ENCODE measurements at places on chromosomes 2 and 18. TPM values are rescaled to one million over a fixed set of nuclear protein-coding genes. Genes with fewer than 3 reads are reported as not detected.

Gene MATN3
- polyA plus RNA-seq = 9.1 TPM

Gene PAX8
- 4.4 TPM for polyA plus RNA-seq

Gene SLC9A4
- polyA plus RNA-seq = not detected

Gene ID2
- polyA plus RNA-seq = 387 TPM

- no peak for DNase-seq
Observed at GRCh38 chr18:22136395-22136794, 33.0 kb upstream of the GATA6 start.

DNA sequence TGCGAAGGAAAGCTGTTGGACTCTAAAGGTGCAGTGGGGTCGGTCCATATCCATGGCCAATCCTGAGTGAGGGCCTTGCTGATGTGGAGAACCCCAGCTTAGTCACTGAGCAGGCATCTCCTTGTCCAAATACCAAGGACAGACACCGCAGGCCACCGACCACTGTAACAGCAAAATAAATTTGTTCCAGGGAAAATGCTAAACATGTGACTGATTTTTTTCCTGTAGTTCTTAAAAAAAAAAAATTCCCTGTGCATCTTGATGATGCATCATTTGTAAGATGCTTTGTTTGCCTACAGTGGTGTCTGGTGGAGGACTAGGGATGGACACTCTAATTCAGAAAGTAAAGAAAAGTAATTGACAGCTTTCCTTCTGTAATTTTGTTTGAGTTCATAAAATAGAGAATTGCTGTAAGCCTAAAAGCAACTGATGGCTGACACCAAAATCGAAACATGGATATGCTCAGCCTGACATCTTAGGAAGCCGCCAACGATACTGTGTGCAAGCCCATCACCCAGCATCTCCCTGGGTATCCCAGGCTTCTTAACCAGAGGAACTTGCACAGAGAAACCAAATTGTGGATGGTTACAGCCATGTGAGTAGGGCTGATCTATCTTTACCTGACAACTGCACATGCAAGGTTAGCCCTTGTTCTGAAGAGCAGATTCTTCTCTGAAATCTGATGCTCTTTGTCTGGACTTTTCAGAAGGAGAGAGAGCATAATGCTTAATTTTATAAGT lies 188.6 kb downstream of the ARL4C start:
- no peak for DNase-seq

GRCh38 chr2:204191574-204191973 lies 255.0 kb downstream of the ICOS start:
- DNase-seq = no peak

- no peak for DNase-seq
Observed at GRCh38 chr18:63368611-63369010, 1.6 kb upstream of the KDSR start.

DNA sequence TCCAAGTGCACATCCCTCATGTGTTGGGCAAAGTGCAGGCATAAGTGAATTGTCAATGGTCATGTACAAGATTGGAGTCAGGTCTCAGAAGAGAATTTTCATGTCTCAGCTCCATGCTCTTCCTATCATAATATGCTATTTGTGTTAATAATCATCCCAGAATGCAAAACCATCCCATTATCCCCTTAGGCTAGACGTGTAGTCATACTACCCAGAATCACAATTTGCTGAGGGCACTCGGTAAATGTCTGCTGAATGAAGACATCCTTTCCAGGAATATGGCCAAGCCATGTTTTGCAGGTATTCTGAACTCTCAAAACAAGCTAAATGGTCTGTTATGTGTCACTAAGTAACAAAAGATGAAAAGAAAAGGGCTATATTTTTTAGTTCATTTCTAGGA lies 263.8 kb downstream of the RAD51AP2 start:
- no peak for DNase-seq

GRCh38 chr2:112156152-112156986 lies 18.2 kb downstream of the FBLN7 start:
- no peak for DNase-seq

GRCh38 chr2:127763776-127764175 lies 47.2 kb downstream of the WDR33 start:
- no peak for DNase-seq

DNA sequence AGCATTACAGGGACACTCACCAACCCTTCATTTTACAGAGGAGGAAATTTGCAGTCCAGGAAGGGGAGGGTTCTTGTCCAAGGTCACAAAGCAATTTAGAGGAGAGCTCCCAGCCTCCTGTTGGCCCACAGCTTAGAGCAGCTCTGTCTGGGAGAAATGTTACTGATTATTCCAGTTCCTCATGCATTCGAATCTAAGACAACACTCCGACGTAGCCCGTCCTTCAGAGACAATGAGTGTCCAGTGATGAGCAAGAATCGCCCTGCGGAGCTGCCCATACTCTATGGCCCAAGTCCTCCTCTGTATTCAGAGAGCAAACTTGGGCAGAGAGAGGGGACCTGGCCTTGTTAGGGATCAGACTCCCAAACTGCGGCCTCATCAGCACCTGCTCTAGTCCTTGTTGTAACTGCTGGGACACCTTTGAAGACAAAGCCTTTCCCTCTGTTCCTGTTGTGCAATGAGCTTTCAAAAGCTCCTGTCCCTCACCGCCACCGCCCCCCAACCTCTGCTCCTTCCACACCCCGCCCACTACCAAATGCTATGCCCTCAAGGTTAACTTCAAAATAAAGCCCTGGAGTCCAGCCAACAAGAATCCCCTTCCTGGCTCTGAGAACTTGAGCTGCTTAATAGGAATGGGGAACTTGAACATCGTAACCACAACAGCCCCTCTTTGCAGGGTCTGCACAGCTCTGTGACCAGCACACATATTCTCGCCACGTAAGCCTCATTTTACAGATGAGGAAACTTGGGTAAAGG lies 234.8 kb upstream of the SMAD2 start:
- DNase-seq = no peak

GRCh38 chr2:113822087-113822815 lies 65.8 kb upstream of the SLC35F5 start:
- DNase-seq = no peak

DNA sequence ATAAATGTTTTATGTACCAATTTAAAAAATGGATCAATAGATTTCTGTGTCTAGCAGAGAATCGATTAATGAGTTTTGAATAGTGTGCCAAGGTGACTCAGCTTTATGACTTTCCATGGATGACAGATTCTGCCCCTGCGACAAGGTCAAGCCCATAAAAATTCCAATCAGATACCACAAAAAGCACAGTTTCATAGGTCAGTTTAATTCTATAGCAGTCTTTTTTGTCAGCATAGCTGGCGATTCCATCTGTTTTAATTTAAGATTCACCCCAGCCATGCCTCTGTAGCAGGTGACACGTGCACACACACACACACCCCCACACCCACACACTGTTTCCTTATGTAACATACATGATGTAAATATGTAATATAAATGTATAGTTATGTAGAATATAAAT lies 28.9 kb downstream of the RAB31 start:
- DNase-seq = no peak

Data from right lung (tissue), 10 donors.